Activated T-helper 17 cell treated with anti-CD3 and anti-CD28 coated beads, Interleukin-2, amount 50 U/mL, for 72 hours (primary cell): ENCODE measurements at places on chromosomes 11 and 22.

DNA sequence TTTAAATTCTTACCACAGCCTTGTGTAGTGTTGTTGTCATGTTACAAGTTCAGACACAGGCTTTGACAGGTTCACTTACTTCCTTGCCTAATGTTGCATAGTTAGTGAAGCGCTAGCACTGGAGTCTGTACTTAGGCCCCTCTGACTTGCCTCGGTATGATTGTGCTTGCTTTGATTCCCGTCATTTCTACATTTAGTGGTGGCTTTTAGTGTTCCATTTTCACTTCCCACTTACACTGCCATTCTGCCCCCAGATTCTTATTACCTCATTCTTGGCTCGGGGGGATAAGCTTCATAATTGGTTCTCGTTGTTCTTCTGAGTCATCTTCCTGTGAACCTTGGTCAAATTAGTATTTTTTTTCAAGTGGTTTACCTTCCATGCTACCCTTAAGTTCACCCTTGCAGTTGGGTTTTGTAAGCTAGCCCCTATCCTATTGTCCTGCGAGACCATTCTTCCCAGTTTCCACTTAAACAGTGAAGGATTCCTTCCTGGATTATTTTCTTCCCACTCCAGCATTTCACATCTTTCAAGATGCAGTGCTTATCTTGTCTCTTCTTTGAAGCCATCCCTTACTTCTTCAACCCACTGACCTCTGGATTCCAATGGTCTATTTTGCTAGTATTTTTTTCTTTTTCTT lies 68.7 kb downstream of the DDX10 start:
- peak; percentile 96 for ATAC-seq

- ATAC-seq = peak; percentile 36
Observed at GRCh38 chr11:65662247-65662798, 393 bp downstream of the RELA start.

- ATAC-seq = no peak
Observed at GRCh38 chr11:30987819-30988218, 381.7 kb downstream of the DCDC1 start.

- ATAC-seq = no peak
Observed at GRCh38 chr22:25282346-25282670, 62.9 kb downstream of the CRYBB2 start.

DNA sequence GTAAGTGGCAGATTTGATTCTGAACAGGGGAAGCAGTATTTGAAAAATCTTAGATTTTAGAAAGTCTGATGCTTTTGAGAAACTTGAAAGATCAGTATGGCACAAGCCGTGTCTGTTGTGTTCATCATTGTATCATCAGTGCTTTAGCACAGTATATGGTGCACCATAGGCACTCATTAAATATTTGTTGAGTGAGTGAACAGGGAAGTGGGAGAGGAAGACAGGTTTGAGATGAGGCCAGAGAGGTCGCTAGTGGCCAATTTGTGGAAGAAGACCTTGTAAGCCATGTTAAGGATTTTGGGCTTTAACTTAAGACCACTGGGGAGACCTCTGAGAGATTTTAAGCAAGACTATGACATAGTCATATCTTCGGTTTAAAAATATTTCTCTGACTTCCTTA lies 12.9 kb downstream of the CHEK1 start:
- no peak for ATAC-seq

GRCh38 chr11:130442737-130443136 lies 5.7 kb upstream of the ADAMTS15 start:
- no peak for ATAC-seq

- ATAC-seq = no peak
Observed at GRCh38 chr11:15710580-15711275, 596.0 kb downstream of the INSC start.

DNA sequence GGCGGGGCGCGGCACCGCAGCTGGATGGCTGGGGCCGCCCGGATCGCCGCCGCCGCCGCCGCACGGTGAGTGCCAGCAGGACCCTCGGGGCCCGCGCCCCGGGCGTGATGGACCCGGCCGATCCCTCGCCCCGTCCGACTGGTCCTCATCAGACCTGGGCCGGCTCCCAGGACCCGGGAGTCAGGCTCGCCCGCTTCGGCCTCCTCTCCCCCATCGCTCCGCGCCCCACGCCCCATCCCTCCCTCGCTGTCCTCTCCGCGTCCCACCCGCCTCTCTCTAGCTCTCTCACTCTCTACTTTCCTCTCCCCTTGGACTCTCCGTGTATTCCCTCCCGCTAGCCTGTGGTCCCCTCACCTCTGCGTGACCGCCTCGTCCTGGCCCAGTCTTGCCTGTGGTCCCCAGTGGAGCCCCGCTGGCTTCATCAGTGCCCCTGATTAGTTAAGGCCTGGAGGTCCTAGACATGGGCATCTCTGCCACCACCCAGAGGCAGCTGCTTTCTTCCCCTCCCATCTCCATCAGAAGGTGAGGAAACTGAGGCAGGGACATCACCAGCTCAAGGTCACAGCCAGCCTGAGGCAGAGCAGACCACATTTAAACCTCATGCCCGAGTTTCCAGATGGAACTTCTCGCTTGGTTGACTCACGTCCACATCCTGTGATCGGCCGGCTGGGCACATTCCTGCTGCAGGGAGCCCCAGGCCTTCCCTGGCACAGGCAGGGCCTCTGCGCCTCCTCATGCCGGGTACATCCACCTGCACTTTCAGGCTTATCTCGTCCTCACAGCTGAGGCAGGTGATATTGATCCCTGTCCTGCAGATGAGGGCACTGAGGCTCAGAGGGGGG lies 429 bp downstream of the SLC39A13 start:
- ATAC-seq = no peak

DNA sequence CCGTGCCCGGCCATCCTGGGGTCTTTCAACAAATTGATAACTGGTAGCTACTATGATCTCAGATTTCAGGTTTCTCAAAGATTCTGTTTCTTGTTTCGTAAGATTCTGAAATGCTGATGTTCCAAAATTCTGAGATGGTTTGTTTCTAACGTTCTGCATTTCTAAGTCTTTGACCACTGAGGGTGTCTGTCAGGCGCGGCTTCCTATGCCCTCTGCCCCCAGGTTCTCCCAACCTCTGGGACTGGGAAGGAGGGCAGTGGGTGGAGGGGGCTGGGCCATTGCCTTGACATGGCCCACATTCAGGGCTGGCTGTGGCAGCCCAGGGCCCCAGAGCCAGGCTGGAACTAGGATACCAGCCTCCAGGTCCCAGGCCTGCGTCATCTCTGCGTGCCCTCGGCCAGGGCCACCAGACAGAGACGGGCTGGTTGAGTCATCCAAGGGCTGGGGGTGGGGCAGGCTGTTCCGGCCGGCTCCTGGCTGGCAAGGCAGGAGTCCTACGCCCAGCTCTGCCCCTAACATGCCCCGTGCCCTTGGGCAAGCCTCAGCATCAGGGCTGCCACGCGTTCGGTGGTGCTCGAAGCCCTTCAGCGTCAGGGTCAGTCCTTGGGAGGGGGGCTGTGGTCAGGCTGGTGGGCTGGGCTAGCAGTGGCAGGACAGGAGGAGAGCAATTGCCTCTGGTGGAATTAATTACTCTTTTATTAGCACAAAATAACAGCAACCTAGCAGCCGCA lies 5.2 kb downstream of the TMEM134 start:
- no peak for ATAC-seq

GRCh38 chr11:2533587-2534133 lies 88.9 kb downstream of the KCNQ1 start:
- no peak for ATAC-seq

DNA sequence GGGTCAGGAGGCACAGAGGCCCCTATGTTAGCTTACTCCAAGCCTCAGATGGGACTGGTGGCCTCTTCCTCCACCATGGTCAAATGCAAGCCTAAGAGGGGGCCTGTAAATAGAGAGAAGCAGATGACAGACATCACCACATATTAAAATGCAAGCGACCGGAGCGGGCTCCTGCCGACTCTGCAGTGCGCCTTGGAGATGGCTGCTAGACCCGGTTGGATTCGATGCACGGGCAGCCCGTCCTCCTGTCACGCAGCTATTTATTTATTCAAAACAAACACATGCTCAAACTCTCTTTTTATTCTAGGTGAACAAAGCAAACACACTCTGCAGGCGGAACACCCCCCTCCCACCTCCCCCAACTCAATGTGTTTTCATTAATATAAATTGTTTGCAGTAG lies 208.0 kb downstream of the DSCAML1 start:
- ATAC-seq = no peak

DNA sequence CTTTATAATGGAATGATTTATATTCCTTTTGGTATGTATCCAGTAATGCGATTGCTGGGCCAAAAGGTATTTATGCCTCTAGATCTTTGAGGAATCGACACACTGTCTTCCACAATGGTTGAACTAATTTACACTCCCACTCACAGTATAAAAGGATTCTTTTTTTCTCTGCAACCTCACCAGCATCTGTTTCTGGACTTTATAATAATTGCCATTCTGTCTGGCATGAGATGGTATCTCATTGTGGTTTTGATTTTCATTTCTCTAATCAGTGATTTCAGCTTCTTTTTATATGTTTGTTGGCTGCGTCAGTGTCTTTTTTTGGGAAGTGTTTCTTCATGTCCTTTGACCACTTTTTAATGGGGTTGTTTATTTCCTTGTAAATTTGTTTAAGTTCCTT lies 679.3 kb downstream of the JRKL start:
- no peak for ATAC-seq

DNA sequence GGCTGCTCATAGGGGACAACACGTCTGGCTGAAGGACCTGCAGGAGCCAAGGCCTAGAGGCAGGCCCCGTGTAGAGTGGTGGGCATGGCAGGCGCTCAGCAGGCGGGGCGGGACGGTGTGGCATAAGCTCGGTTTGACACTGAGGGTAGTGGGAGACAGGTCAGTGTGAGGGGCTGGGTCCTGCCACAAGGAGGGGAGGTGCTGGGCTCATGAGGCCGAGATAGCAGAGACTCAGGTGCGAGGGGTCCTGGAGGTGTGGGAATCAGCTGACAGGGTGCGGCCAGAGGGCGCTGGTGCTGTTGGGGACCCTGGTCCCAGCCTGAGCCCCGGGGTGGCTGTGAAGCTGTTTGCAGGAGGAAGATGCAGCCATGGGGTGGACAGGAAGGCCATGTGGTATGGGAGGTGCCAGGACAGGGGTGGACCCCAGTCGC lies 6.7 kb downstream of the SLC22A12 start:
- no peak for ATAC-seq

DNA sequence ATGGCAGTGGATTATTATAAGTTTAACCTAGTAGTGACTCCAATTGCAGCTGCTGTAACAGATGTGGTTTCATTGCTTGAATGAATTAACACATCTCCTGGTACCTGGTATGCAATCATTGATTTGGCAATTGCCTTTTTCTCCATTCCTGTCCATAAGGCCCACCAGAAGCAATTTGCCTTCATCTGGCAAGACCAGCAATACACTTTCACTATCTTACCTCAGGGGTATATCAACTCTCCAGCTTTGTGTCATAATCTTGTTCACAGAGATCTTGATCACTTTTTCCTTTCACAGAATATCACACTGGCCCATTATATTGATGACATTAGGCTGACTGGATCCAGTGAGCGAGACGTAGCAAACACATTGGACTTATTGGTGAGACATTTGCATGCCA lies 128.7 kb upstream of the ZC3H12C start:
- no peak for ATAC-seq
